ENCODE measurements at places on chromosomes 6 and 20.

DNA sequence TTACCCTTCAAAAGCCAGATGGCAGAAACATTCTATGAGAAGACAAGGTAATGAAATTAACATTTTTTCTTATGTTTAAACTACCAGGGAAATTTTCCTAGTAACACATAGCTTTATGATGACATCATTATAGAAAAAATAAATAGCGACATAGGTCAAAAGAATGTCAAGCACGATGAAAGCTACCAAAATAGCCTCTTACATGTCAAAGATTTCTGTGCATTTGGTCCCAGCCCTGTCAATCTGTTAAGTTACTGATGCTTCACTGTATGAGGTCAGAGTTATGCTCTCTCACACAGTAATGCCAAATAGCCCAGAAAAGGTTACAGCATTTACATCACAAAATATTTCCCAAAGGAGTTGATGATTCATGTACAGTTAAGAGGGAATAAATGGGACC, 199.8 kb upstream of the DEFB112 start:
- no peak overlapping the region for H3K27ac ChIP-seq
- no peak overlapping the region for H3K4me3 ChIP-seq
- no peaks in the 10 kb centered on the region for H3K36me3 ChIP-seq
- no peaks in the 10 kb centered on the region for H3K27me3 ChIP-seq

DNA sequence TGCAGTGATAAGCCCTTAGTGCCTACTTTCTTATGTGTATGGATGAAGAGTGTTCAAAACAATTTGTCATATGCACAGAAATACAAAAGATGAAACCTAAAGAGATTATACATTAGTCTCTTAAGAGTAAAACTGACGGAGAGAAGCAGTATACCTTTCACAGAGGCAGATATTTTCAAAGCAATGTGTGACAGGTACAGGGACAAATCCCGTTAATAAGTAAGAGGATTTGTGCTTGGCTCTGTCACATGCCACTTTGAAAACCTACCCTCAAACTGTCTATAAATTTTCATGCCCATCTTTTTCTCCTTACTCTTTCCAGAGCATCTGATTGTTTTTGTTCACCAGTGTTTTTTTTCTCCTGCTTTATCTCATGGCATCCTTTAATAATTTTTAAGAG, 741.3 kb upstream of the MMS22L start:
- ATAC-seq = no peak
- H3K27me3 ChIP-seq = no peaks in the 10 kb centered on the region
- H3K4me1 ChIP-seq = no peaks in the 10 kb centered on the region
- no peak overlapping the region for H3K4me3 ChIP-seq
- no peak overlapping the region for H3K27ac ChIP-seq

DNA sequence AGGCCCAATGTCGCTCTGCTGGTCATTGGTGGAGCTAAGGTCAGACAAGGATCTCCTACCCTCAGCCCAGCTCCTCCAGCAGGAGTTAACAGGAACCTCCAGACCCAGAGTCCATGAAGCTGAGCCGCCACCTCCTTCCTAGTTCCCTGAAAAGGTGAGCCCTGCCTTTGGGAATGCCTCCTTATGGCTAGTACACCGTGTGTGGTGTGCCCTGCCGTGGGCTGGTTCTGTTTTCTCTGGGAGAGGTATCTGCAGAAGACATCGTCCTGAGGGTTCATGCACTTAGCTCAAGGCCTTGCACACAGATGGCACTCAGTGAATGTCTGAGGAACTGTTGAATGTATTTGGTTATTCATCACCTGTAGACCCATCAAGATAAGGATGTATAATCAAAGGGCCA, 15.3 kb downstream of the BANF2 start:
- no peaks in the 10 kb centered on the region for H3K27me3 ChIP-seq
- no peak overlapping the region for H3K4me3 ChIP-seq
- no peak overlapping the region for H3K27ac ChIP-seq
- H3K36me3 ChIP-seq = no peaks in the 10 kb centered on the region
- H3K4me1 ChIP-seq = no peaks in the 10 kb centered on the region
- no peak for ATAC-seq

DNA sequence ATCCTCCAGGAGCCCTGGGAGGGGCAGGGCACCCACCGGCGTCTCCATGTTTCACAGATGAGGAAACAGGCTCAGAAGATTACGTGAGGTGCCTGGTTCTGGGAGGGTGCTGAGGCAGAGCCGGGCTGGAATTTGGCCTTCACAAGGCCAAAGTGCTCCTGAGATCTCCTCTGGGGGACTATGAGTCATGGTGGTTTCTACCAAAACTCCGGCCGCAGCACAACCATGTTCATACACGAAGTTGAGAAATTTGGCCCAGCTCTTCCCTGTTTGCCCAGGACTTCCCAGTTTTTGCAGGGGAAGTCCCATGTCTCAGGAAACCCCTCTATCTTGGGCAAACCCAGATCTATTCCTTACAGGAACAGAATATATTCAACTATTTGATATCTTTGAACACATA, 172.9 kb upstream of the CDYL start:
- H3K4me1 ChIP-seq = no peaks in the 10 kb centered on the region
- no peak overlapping the region for H3K27ac ChIP-seq
- H3K4me3 ChIP-seq = no peak overlapping the region
- no peaks in the 10 kb centered on the region for H3K36me3 ChIP-seq
- peak; percentile 80 for ATAC-seq

- H3K27me3 ChIP-seq = peaks cover 13% of the 10 kb centered on the region
- no peaks in the 10 kb centered on the region for H3K4me1 ChIP-seq
- H3K27ac ChIP-seq = no peak overlapping the region
- H3K4me3 ChIP-seq = no peak overlapping the region
- no peaks in the 10 kb centered on the region for H3K36me3 ChIP-seq
Measured at GRCh38 chr6:28005152-28005890, 48.3 kb downstream of the OR2B6 start.
